Stimulated activated CD4-positive, alpha-beta T cell treated with anti-CD3 and anti-CD28 coated beads, Interleukin-4, amount 100 ng/mL, for 48 hours (primary cell): ENCODE measurements at places on chromosomes 4 and X.

DNA sequence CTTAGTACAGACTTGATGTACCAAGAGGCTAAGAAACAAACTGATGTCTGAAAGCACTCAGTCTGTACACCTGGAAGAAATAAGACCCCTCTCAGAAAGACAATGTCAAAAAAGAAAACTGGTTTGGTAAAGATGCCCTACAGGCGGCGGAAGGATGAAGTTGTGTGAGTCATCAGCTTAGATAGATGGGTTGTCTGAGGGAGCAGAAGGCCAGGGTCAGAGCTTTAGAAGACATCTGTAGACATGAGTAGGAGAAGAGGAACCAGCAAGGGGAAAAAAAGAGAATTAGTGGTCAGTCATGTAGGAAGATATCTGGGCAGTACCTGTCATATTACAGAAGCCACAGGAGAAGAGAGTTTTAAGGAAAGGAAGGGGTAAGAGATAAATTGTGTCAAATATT, 8.3 kb downstream of the SRPX2 start:
- DNase-seq = no peak

DNA sequence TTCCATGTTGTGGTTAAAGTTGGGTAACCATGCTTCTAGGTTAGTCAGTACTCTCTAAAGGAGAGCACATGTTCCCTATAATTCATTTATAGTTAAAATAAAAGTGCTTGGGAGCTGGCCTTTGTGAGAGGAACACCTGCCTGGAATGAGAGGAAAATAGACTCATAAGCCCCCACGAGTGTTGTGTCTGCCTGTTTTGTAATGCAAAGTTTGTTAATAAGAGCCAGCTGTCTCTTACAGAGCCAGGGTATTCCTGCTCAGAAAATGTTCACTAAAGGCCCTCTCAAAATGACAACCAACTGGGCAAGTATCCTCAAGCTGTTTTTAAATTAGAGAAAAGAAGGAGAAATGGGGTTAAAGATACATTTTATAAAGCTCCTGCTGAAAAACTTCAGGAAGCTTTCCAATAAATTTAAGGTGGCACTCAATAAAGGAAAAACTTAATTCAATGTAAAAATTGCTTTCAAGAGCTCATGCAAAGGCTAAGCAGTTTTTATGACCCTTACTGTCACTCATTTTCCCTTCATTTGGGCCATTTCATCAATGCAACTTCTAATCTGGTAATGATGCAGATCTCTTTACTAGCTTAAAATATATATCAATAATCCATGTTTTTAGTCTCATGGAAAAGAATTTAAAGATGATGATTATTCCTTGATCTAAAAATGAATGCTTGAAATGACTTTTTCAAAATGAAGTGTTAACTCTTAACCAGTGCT, 793.6 kb downstream of the STPG2 start:
- no peak for DNase-seq

GRCh38 chr4:81963015-81963762, 410.6 kb downstream of the HNRNPD start:
- no peak for DNase-seq

- no peak for DNase-seq
Observed at GRCh38 chr4:30903502-30904214, 183.5 kb downstream of the PCDH7 start.

GRCh38 chr4:3112609-3113469, 38.4 kb downstream of the HTT start:
- no peak for DNase-seq

DNA sequence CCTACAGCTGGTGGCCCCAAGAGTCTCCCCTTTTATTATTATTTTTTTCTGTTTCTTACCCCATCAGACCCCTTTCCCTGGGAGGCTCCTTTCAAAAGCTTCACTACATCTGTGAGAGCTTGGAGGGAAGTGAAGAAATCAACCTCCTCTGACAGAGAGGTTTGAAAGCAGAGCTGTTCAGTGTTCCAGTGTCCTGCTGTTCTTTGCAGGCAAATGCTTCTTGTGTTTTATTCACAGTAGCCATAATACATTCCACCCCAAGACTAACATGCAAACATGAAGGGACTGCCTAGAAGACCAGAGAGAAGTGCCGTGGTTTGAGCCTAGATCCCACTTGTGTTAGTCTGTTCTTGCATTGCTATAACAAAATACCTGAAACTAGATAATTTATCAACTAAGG, 192.1 kb downstream of the PTTG2 start:
- DNase-seq = no peak

- DNase-seq = no peak
Observed at GRCh38 chrX:138791551-138791950, 80.0 kb upstream of the FGF13 start.
